ENCODE measurements at places on chromosomes 2 and 18. TPM values are rescaled to one million over a fixed set of nuclear protein-coding genes. Genes with fewer than 3 reads are reported as not detected.
A peak's percentile ranks its signal among the peaks of the same experiment; 100 is the strongest.

GRCh38 chr18:8813611-8814010, 108.3 kb downstream of the MTCL1 start:
- no peak for DNase-seq

GRCh38 chr2:167381349-167381748, 493.1 kb downstream of the XIRP2 start:
- no peak for DNase-seq

DNA sequence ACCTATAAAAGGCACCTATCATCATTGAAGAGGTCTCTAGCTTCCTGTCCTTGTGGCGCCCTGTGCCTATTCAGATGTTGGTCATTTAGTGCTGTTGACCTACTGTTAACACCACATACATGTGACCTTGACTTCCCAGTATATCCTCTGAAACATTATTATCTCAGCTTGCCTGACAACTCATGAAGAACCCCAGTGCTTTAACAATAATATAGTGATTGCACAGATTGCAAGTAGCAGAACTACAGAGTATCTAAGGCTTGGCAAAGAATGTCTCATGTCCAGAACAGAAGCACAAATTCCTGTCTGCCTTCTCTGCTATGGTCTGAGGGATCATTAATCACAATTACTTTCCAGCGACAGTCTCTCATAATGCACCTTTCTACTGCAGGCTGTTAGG, 165.3 kb downstream of the LCLAT1 start:
- no peak for DNase-seq

GRCh38 chr2:25373269-25373981, 31.7 kb upstream of the DNMT3A start:
- DNase-seq = no peak

- no peak for DNase-seq
These were observed 68.8 kb downstream of the VPS54 start for GRCh38 chr2:63950414-63950813.

VWC2L gene
- total RNA-seq = not detected

DNA sequence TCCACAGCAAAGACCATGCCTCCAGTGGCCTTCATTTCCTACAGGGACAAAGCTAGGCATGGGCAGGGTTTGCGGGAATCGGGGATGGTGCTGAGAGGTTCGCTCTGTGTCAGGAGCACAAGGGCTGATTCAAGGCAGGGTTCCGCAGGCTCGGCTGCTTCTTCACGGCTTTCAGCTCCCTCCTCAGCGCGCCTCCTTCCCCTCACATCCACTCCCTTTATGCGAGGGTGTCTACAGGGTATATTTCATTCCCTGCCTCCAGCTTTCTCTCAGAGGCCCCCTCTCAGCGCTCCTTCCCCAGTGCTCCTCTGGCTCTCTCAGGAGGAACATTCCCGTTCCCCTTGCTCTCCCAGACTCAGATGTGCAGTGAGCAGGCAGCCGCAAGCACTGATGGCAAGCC, 78.7 kb upstream of the ASB18 start:
- DNase-seq = no peak

- no peak for DNase-seq
These were observed 20.4 kb downstream of the PKP4 start for GRCh38 chr2:158477202-158477601.

INHA gene
- 0.29 TPM for total RNA-seq

DNA sequence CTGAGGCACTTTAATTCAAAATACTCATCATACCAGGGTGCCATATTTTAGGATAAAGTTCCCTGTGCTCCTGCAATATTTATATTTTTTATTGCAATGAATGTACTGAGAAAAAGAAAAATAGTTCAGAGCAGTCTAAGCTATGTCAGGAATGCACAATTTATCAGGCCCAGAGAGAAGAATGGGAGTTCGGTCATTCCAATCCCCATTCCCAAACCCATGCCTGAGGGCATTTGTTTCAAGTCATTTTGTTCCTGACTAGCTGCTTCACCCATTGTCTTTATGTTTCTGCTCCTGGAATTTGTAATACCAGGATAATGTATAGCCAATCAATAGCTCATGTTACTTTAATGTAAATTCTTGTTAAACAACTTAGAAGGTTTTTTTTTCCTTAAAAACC, 24.4 kb upstream of the FTCDNL1 start:
- no peak for DNase-seq

GRCh38 chr2:149261692-149262091, 68.7 kb upstream of the LYPD6 start:
- DNase-seq = no peak

- no peak for DNase-seq
These were observed 91.0 kb upstream of the CDH19 start for GRCh38 chr18:66694852-66695251.

DNA sequence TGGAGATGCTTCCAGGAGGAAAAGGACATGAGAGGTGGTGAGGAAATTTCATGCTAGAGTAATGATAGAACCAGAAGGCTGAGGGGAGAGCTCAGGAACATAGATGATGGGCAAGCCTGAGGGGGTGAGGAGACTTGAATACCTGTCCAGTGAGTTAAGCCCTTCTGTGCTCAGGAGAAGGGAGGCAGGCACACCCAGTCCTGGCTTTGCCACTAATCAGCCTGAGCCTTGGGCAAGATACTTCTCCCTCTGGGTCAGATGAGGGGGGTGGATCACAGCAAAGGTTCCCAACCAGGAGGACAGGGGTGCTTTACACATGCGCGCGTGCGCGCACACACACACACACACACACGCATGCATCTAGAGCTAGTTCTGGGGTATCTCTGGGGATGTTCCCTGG, 151.6 kb upstream of the MSH6 start:
- DNase-seq = peak; percentile 14

DNA sequence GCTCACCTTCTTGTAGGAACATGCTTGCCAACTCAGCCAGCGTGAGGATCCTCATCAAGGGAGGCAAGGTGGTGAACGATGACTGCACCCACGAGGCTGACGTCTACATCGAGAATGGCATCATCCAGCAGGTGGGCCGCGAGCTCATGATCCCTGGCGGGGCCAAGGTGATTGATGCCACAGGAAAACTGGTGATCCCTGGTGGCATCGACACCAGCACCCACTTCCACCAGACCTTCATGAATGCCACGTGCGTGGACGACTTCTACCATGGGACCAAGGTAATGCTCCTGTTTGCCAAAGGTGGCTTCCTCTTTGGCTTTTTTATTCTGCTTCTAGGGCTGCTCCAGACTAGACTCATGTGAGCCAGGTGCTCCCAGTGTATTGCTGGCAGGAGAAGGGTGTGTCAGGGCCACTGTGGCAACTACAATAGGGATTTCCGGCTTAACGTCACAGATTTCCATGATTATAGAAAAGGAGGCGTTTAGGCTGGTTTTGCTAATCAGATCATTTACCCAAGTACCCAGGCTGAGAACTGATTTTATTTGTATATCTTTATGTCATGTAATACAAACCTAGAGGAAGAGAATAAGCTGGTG, 50.6 kb downstream of the DPYSL5 start:
- no peak for DNase-seq

SLC14A1 gene
- 136 TPM for total RNA-seq

DNA sequence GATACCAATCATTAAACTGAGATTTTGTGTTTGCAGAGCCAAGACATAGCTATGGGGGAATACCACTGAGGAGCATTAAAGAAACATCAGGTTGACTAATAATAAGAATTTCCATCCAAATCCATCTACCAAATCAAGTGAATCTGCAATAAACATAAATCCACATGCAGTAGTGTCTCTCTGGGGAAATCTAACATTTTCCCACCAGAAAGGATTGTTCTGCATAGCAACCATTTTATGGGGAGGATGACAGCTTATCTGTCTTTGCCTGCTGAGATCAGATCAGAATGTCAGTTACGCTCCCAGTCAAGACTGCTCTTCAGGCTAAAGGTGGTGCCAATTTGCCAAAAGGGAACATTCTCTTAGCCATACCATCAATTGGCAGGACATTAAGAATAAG, 1098.9 kb upstream of the CHAC2 start:
- DNase-seq = no peak

GRCh38 chr2:146931109-146931508, 913.7 kb upstream of the ACVR2A start:
- DNase-seq = peak; percentile 46

LRRC30 gene
- total RNA-seq = not detected

FBXO48 gene
- total RNA-seq = 0.88 TPM

DNA sequence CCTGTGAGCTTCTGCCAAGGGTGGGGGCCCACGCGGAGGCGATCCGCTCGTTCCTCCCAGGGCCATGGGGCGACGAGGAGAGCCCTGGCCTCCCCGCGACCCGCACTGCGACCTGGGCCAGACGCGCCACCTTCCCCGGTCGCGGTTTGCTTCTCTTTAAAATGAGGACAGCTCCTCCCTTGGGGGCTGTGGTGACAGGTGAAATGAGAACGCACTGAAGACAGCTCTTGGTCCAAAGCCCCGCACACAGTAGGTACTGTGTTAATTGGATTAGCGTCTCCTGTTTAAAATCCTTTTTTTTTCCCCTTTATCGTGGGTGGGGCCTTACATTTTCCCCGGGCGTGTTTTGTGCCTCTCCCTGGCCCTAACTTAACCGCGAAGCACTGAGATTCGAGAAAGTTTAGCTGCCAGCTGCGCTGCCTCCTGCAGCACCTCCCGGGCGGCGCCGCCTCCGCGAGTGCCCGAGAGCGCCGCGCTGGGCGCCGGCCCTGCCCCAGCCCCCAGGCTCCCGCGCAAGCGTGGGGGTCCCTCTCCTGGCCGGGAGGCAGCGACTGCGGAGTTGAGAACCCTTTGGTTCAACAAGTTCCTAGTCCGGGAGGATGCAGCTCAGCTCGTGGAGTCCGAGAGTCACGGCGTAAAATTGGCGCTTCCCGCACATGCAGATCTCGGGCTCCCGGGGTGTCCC, 1.1 kb downstream of the HPCAL1 start:
- peak; percentile 95 for DNase-seq

DNA sequence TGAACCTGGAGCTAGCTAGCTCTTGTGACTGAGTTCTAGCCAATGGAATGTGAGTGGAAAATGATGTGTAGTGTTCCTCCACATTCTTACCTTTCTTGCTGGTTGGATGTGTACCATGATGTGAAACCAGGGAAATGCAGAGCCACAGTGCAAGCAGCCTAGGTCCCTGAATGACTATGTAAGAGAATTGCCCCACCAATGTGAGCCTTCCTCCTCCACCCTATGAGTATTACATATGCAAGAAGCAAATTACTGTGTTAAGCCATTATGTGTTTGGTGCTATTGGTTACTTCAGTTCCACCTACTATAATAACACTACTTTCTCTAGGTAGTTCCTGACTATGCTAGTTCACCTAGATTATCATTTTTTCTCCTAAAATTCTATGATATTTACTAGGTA, 39.6 kb downstream of the LCLAT1 start:
- DNase-seq = no peak

DNA sequence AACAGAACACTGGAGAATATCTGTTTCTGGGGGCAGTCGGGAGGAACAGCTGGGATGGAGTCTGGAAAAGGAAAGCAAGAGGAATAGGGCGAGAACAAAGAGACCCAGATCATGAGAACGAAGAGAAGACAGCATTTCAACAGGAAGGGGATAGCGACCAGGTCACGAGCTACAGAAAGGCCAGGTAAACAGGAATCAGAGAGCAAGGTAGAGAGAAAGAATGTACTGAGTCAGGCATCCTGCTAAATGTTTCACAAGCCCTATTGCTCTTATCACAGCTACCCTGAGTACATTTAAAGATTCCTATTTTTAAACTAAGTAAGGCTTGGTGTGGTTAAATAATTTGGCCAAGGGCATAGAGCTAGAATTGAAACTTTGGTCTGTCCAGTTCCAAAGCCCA, 254.9 kb upstream of the RAB12 start:
- no peak for DNase-seq

- no peak for DNase-seq
These were observed 98.5 kb downstream of the ATAD2B start for GRCh38 chr2:23828256-23828980.

- DNase-seq = no peak
These were observed 82.8 kb downstream of the NRP2 start for GRCh38 chr2:205765151-205765550.

DNA sequence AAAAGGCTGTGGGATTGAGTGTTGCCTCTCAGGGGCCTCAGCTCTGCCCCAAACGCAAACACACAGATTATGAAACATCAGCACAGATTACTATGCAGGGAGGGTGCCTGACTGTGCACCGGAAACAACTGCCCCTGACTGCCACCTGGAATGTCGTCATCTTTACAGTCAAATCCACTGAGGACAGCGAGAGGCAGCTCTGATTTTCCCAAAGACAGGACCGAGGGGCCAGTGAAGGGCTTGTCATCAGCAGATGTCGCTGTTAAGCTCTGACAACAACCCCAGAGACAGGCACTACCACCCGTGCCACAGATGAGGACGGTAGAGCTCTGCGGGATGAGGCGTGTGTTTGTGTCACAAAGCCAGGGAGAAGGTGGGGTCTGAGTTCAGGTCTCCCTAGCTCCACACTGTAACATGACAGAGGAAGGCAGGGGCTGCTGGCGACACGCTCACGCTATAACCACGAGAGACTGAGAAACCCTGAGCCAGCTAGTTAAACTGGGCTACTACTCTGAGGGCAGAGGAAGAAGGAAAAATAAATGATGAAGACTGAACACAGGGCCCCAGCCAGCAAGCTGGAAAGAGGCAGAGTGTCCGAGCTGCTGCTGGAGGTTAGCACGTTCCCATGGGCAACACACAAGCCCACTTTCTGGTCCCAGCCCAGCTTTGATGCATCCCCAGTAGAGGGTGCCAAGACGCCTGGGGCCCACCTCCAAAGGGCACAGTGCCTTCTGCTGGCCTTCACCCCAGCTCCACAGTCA, 47.0 kb downstream of the PARD6G start:
- peak; percentile 69 for DNase-seq

GRCh38 chr18:39845106-39845505, 2109.9 kb upstream of the PIK3C3 start:
- DNase-seq = no peak

DNA sequence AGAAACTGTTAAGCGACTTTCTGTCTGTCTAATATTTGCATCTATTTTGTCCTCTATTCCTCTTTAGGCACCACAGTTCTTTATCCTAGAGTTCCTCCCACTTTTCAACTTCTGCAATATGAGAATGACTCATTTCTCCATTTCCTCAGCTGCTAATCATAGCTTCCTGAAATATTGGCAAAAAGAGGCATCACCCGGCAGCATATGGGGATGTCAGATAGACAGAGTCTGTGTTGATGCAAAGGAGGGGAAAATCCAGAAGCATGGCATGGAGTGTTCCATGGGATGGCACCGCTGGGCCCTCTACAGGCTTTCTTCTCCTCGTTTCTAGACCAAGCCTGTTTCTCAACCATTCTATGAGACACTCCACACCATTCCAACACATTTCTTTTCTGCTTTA, 93.4 kb downstream of the DOCK10 start:
- peak; percentile 32 for DNase-seq

DNA sequence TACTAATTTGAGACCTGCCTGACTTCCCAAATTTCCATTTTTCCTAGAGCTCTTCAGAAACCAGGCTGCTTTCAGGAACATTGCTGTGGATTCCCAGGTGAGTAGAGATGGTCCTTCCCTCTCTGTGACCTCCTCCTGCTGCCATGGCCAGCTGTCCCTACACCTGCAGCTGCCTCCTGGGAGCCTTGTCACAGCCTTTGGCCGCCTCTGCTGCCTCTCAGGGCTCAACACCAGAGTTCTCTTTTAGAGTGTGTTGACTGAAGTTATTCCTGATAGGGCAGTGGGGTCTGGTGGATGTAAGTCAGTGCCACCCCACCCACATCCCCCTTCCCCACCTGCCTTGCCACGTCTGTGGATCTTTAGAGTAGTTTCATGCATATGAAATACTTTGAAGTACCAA, 22.9 kb downstream of the SPATS2L start:
- DNase-seq = no peak
